CD4-positive, alpha-beta T cell treated with Interferon alpha-2 for 1 hour (primary cell): ENCODE measurements at places on chromosomes 6 and 20.

GRCh38 chr6:118712969-118713368 lies 61.6 kb upstream of the CEP85L start:
- no peak for DNase-seq

- DNase-seq = no peak
These were observed 201.6 kb upstream of the JARID2 start for GRCh38 chr6:15044146-15044882.

DNA sequence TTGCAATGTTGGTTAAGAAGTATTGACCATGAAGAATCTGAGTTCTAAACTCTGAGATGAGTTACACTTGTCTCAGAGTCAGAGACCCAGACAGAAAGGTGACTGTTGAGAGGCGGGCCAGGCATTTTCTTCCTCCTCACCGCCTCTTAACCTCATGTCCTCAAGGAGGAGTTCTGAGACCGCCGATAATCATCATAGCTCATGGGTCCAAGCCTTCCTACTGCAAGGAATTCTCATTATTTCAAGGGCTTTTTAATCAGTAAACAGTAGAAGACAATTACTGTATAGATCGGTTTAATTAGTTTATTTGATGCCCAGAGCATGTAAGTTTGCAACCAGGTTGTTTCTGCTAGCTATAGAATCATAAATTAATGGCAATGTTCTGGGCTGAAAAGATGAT lies 382.4 kb upstream of the MMS22L start:
- no peak for DNase-seq

GRCh38 chr6:97133067-97133466 lies 149.9 kb downstream of the MMS22L start:
- no peak for DNase-seq

DNA sequence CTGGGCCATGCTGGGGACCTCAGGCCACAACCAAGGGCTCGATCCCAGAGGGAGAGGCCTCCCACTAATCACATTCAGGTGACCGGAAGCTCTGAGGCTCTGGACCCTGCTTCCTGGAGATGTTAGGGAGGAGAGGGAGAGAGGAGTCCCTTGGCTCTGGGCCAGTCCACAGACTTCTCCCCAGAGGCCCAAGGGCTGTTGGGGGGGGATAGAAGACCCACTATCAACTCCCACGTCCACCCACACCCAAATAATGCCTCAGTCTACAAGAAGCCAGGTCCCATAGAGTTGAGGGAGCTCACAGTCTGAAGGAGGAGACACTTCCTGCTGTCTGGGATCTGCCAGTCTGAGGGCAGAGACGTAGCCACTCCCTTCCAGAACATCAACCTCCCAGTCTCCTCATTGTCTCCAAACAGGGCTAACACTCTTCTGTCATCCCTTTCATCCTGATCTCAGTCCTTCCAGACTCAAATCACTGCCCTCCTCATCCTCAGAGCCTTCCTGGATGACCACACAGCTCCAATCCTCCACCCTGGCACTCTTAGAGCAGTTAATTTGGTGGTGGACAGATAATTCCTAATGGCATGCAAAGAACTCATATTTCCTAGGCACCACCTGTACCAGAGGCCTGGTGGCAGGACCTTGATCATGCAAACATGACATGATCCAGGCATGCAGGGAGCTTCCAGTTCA lies 69.9 kb downstream of the MRPL14 start:
- DNase-seq = no peak

DNA sequence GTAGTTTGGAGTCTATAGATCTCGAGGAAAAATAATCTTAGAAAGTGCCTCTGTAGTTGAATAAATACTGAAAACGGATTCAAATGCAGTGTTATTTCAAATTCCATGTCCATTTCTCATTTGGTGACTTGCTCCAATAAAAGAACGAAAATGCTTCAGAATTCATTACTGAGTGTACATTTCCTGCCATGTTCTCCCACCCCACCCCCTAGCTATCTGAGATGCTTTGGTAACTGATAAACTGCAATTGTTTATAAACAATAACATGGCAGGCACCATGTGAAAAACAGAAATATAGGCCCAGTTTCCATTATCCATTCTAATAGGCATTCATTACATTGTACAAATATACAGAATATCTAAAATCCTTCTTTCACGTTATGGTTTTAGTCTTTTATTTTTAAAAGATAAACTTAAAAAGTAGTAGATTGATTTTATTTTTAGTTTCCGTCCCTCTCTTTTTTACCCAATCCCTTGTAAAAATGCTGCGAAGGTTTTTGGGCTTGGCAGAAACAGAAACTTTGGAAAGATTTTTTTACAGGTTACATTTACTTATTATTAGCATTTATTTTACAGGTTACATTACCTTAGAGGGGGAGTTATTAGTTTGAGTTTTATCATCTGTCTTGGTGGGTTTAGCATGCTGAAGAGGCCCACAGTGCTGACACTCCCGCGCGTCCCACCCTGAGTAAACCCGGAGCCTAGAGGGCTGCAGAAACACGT lies 1.5 kb downstream of the FAM162B start:
- DNase-seq = no peak

GRCh38 chr6:163728442-163729126 lies 314.1 kb downstream of the QKI start:
- no peak for DNase-seq

DNA sequence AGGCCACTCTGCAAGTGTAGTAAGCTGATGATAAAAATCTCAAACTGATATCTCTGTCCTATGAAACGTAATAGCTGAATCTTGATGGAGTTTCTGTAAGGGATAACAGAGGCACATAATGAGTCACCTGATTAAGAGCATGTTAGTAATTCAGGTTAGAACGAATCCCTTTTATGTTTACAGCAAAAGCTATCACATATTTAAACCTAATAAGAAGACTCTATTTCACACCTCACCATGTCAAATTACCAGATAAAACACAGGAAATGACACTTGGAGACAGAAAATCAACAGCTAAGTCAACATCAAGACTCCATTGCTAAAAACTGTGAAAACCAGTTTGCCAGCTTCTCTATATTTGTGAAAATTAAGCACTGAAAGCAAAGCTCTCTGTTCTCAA lies 11.8 kb downstream of the CST7 start:
- DNase-seq = no peak

DNA sequence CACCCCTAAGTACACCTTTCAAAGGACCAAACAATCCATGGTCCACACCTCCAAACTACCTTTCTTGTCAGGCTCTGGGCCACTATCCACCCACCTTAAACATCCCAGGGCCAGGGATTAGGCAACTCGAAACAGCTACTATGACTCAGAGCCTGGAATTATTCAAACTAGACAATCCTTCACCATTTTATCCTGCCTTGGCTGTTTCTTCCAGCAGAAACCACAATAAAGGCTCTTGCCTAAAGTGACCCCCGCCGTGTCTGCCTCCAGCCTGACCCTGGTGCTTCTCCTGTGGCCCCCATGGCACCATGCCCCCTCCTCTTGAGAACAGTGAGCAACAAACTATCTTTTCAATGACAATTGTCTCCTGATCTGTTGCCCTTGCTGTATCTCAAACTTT lies 195.5 kb downstream of the EPM2A start:
- no peak for DNase-seq

DNA sequence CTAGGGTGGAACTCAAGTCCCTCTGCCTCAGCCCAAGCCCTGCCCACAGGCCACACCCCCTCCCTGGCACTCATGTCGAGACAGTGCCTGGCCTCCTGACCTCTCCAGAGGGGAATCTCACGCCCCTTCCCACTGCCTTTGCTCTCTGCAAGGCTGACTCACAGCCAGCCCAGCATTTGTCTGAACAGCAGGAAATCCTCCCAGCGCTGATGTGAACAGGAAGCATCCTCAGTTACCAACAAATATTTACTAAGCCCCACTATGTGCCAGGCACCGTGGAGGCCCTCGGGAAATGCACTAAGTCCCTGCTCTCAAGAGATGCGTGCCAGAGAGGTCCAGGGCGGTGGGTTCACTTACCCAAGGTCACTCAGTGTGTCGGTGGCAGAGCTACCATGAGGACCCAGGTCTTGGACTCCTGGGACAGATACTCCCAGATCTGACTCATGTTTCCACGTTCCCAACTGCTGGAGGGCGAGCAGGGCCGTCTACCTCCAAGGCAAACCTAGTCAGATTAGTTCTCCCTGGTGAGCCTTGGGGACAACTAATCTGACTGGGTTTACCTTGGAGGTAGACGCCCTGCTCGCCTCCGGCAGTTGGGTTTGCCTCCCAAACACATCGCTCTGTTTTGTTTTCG lies 7.8 kb downstream of the ADA start:
- DNase-seq = peak; percentile 61

DNA sequence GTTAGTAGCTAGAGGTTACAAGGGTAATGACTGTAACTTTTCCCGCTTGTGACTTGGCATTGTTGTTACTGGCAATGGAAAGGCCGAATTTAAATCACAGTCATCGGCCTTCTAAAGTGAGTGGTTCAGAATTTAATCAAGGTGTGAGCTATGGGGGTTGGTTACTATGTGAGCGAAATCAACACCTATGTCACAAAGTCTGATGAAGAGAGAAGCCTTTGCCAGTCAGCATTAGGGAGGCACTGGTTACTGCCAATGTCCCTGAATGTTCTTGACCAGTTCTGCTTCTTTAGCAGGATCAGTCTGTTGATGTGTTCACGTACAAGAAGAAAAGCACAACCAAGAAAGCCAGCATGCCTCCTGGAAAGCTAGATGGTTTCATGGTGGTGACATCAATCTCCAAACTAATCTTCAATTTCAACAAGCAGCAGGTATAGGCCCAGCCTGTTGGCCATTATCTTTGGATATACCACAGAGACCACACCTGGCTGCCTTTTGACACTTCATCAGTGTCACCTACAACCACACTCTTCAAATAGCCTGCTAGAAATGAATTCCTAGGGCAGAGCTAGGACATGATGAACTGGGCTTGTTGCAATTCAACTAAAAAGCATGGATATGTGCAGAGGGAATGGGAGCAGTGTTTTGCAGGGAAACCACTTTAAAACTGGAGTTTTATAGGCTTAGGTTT lies 17.2 kb downstream of the SAMD5 start:
- DNase-seq = no peak

DNA sequence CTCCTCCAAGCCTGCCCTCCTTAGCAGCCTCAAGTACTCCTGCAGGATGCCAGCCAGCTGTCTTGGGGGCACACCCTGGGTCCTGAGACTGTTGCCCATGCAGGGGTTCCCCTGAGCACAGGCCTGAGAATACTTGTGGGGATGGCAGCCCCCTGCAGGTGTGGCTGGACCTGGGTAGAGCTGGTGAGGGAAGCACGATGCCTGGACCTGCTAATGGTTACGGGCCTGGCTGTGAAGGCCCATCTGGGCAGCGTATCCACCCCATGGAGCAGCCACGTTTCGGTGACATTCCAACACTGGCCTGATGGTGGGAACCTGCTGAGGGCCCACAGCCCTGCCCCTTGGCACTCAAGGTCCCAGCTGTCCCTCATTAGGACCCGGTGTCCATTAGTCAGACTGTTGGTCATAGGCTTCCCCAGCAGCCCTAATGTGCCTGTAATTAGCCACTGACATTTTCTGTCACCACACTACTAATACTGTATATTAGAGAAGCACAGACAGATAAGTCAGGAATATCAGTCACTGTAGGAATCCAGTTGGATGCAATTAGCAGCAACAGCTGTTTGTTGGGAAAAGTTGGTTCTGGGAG lies 20.3 kb downstream of the CCDC167 start:
- no peak for DNase-seq

DNA sequence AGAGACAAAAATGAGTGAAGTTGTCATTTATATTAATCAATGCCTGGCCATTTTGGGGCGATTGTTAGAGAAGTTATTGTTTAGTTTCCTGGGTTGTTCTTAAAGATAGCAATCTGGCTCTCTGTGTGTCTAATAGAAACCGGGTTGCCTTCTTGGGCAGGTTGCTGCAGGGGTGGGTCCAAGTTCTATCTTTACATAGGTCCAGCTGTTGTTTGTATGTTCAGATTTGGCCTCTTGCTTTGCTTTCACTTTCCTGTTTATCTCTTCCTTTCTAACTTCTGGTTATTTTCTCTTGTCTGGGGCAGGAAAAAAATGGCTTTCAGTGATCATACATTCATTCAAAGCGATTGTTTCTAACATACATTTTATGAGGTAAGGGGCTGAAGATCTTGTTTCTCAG lies 128.4 kb upstream of the NOX3 start:
- DNase-seq = no peak

GRCh38 chr6:143701349-143702234 lies 23.8 kb downstream of the PHACTR2 start:
- DNase-seq = no peak

- DNase-seq = no peak
These were observed 43.2 kb downstream of the SESN1 start for GRCh38 chr6:109051301-109052017.

GRCh38 chr6:167279766-167280446 lies 11.2 kb upstream of the UNC93A start:
- no peak for DNase-seq
